ENCODE measurements at places on chromosomes 12 and 14.

GRCh38 chr12:13046964-13047363, 2.8 kb downstream of the FAM234B start:
- no peak for DNase-seq

DNA sequence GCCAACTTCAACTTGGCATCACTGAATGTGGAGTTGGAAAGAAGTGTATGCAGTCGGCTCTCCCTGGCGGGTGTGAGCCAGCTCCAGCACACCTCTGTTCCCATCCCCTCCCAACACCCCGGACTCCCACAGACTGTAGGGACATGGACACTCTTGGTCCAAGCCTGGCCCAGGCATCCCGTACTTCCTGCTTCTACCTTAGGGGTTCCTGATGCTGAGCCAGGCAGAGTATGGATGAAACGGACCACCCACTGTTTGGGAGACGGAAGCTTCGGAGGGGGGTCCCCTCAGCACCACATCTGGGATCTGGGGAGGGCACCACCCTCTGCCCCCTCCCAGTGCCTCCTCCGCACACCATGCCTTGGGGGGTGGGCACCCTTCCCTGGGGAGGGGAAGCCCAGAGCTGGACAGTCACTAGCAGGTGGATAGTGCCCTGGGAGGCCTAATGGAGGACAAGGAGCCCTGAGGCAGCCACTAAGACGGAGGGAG, 62.0 kb downstream of the LGMN start:
- no peak for DNase-seq

DNA sequence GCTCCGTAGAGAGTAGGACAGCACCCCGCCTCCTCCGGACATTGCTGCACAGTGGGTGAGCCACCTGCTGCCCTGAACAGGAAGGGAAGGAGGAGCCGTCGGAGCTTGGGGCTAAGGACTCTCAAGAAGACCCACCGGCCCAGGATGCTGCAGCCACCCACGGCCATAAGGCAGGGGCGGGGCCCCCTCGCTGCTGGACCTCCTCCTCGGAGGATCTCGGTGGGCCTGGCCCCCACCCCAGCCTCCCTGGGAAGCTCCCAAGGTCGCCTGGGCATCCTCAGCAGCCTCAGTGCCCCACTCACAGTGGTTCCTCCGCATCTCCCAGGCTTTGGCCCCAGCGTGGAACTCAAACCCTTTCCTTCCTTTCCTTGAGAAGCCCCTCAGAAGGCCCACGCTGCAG, 68.6 kb upstream of the DIO3 start:
- DNase-seq, result no peak

GRCh38 chr14:54001189-54001878, 44.7 kb upstream of the BMP4 start:
- no peak for DNase-seq

DNA sequence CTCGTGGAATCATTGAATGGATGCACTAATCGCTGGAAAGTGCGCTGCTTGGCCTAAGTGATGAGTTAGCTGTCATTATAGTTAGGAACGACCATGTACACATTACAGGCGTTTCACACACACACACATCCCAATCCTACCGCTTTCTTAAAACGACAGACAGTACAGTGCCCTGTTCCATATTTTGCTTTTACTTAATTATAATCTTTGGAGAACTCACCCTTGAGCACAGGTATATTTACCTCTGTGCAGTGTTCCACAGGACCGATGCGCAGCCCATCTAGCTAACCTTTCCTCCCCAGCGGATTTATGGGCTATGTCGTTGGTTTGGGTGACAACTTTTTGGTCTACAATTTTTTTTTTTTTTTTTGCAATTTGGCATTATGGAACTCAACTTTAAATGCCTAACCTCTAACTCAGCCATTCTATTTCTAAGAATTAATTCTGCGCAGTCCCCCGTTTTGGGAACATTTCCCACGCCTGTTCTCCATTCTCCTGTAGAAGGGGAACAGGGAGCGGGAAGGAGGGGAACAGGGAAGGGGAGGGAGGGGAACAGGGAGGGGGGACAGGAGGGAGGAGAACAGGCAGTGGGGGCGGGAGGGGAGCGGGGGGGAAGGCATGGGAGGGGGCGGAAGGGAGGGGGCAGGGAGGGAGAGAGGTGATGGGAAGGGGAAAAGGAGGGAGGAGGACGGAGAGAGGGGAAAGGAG, 663 bp upstream of the ULK1 start:
- no peak for DNase-seq

DNA sequence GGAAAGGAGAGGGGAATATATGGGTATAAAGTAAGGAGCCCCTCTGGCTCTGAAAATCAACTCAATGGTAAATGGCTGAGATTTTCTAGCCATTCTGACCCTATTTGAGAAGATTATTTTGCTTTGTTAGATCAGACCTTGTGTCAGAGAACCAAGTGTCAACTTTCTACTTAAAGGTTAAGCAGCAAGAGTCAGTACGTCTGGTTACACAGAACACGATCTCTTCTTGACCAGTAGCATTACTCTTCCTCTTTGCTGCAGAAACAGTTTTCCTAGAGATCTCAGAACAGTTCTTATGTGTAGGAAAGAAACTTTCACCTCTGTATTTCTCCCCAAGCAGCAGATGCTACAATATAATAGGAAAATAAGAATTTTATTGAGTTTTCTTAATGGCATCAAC, 47.4 kb upstream of the BTG1 start:
- DNase-seq, result no peak

GRCh38 chr12:19388131-19388549, 51.2 kb upstream of the AEBP2 start:
- DNase-seq, result no peak

GRCh38 chr12:54038871-54039414, 6.1 kb downstream of the HOXC5 start:
- no peak for DNase-seq

Measured in BE2C (cell line).